ENCODE measurements at places on chromosomes 5 and 9. TPM values are rescaled to one million over a fixed set of nuclear protein-coding genes. Genes with fewer than 3 reads are reported as not detected.

Gene SLC34A1
- not detected for total RNA-seq

Gene IFNA2
- total RNA-seq = not detected

Gene PCDHA13
- under 0.01 TPM for total RNA-seq

Gene PDZD2
- 0.33 TPM for total RNA-seq

Gene TAF11L14
- not detected for total RNA-seq

Gene OR1L6
- not detected for total RNA-seq

Gene ZFP62
- total RNA-seq = 24.1 TPM

Gene SPINK7
- not detected for total RNA-seq

Gene IQGAP2
- total RNA-seq = 7.9 TPM

Gene CTNND2
- not detected for total RNA-seq

Gene FOXD4L5
- total RNA-seq = under 0.01 TPM

Gene SPATA31A6
- not detected for total RNA-seq

Gene ORM2
- total RNA-seq = not detected

Gene FBXL7
- 3.3 TPM for total RNA-seq

Gene CATSPER3
- total RNA-seq = under 0.01 TPM

Gene SCGB3A1
- total RNA-seq = not detected

Gene BAAT
- not detected for total RNA-seq

Gene DDX4
- total RNA-seq = not detected

Gene MAPK9
- total RNA-seq = 27.6 TPM

Gene SCGB3A2
- total RNA-seq = not detected

Gene ZFP37
- 5.1 TPM for total RNA-seq

Gene PCDHGA12
- 13.7 TPM for total RNA-seq

Gene FIBCD1
- 7.3 TPM for total RNA-seq

Gene FCHO2
- 19.5 TPM for total RNA-seq

Gene SPEF2
- total RNA-seq = 6.9 TPM

Gene SPATA6L
- 1.2 TPM for total RNA-seq

Gene LIX1
- total RNA-seq = not detected

Gene FREM1
- total RNA-seq = under 0.01 TPM

Gene SPINK6
- not detected for total RNA-seq

Gene PTPRD
- 3.3 TPM for total RNA-seq

Gene AP3B1
- total RNA-seq = 56.2 TPM

Gene TICAM2
- 8.8 TPM for total RNA-seq

Gene ZFP2
- total RNA-seq = 2.8 TPM

Gene SLC22A4
- total RNA-seq = 4.1 TPM

Gene MEF2C
- 12.2 TPM for total RNA-seq

Gene ZSWIM6
- total RNA-seq = 13.6 TPM

All from fibroblast of lung (primary cell).